ENCODE measurements at places on chromosomes 4 and X.

- DNase-seq, result no peak
Observed at GRCh38 chr4:105149771-105150170, 3.1 kb downstream of the TET2 start.

DNA sequence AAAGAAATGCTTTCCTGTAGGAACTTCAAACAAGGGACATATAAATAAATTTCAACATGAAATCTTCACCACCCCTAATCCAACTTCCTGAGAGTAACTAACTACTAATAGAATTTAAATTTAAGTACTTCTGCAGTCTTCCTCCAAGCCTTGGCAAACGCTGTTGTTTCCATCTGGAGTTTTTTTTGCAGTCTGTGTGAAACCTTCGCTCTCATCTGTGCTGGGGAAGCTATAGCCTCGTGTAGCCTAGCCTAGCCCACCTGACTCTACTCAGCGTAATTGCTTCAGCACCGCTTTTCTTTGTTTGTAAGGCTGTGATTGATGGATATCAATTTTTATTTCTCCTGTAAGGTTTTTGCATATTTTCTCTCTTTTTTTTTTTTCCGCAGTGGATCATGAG, 30.9 kb downstream of the STOX2 start:
- DNase-seq, result no peak

GRCh38 chr4:28548136-28548535, 1687.5 kb downstream of the STIM2 start:
- DNase-seq, result no peak

DNA sequence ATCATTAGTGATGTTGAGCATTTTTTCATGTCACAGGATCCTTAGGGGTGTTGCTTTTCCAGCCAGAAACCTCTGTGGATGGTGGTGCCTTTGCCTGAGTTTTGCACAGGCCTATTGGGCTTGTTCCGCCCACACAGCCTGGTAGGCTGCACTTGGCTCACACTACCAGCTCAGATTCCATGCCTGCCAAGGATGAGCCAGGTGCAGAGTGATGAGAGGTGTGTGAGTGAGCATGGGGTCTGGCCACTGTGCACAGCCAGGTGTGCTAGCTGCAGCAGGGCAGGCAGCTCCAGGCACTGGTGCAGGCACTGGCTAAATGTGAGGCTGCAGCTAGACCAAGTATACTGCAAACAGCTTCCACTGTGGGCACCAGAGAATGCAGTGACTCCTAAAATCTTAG, 341.6 kb downstream of the FSTL5 start:
- no peak for DNase-seq

DNA sequence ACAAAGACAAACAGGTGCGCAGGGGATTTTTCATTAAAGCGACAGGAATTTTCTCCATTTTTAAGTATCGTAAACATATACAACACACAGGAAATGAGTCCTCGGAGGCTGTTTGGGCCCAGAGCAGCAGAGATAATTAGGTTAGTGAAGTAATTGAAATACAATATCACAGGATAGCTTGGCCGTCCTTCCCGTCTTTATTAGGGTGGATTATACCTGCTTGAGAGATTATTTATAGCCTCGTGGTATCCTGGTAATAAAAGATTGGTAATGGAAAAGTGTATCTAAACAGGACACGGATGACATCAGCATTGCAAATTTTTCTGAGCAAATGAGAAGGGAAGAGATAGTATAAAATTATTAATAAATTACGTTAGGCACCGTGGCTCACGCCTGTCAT, 68.2 kb downstream of the CRLF2 start:
- no peak for DNase-seq

DNA sequence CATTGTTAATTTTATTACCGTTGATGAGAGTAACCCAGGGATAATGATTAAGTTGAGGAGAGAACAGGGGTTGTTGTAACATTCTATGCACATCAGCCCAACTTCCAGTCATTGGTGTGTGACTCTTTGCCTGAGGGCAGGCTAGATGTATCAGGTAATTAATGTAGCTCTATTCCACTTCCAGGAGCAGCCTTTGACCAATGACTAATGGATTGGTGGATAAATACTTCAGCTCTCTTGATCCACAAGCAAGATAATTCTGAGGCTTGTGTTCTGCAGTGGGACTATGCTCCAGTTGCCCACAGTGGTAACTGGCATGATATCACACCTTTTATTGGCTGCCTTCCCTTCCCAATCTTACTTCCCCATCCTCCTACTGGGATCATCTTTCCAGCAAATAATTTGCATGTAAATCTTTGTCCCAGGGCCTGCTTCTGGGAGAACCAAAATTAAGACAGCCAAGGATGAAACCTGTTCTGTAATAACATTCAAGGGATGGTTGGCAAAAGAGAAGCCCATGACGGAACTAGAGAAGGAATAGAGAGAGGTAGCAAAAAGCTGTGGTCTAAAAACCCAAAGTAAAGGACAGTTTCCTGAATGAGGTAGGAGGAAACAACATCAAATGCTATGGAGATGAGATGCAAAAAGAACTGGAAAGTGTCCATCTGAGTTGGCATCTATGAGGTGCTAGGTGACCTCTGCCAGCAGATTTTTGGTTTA, 241.4 kb upstream of the RPS6KA3 start:
- DNase-seq, result no peak

GRCh38 chr4:67687636-67688035, 13.3 kb downstream of the UBA6 start:
- DNase-seq, result peak; percentile 40

DNA sequence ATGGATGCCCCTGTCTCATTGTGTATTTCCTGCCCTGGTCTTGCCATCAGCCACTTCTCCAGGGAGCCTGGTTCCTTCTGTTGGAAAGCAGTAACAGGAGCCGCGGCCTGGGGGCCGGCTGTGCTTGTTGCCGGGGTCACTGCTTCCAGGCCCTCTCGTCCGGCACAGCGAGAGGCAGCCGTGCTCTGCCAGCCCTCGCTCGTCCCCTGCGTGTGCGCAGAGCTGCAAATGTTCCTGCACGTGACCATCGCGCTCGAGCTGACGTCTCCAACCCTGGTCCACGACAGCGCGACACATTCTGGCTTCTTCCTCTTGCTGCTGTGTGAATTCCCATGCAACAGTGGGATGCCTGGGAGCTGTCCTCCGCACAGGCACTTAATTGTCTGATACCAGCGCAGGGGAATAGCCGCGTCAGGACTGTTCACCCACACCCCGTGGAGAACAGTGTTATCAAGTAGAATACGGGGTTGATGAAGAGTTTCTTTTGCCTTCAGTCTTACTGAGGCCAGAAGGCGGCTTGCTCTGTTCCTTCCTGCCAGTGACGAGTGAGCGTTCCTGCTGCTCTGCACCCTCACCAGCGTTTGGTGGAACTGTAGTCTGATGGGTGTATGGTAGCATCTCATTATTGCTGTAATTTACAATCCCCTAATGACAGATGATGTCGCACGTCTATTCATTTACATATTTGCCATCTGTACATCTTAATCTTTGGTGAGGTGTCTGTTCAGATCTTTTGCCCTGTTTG, 12.3 kb downstream of the PDE6B start:
- no peak for DNase-seq

DNA sequence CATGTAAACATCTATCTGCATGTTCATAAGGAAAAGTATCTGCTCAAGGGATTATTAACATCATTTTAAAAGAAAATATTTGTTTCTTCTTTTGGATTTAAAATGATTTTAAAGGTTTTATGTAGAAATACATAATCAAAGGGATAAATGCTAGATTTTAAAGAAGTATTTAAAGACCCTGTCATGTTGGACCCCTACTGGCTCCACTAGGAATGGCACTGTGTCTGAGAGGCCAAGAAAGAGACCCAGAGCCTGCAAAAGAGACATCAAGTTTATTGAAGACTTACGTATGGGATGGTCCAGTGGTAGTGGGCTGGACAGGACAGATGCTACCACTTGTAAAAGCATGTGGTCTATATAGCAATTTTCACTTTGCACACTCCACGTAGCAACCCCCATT, 78.7 kb upstream of the PCDH18 start:
- DNase-seq, result no peak

Data from AG04449 (cell line).